ENCODE measurements at places on chromosomes 11 and 22.

- no peak for DNase-seq
These were observed 105.6 kb downstream of the PKNOX2 start for GRCh38 chr11:125270106-125270505.

GRCh38 chr11:118956094-118956846 lies at the start of gene UPK2:
Gene UPK2, plus strand, starts transcription at chr11:118956298. Its CDS starts 53 bp downstream, at chr11:118956351.
- DNase-seq: peak; percentile 75

DNA sequence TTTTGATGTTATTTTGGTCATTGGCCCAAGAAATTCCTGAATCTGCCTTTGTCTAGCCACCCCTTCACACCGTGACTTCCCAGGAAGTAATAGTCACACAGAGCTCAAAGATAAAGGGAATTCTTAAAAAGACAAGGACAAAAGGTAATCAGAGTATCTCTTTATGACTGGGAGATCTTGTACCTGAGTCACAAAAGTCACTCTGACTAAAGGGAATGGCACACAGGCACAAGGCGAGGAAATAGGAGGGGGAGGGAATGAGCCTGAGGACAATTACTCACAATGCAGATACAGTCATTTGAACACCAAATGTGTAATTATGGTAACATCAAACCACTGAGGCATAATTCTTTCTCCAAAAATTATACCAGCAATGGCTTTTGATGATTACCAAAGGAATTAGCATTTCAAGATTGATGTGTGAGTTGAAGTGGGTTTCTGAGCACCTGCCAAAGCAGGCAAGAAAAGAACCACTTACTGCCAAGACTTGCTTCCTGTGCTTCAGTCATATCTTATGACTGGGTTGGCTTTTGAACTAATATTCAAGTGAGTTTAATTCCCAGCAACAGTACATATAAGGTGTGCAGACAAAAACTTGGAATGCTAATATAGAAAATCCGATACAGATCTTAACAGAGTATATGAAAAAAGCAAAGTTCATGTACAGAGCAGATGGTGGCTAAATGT lies 856.4 kb downstream of the LRRC4C start:
- DNase-seq: no peak

DNA sequence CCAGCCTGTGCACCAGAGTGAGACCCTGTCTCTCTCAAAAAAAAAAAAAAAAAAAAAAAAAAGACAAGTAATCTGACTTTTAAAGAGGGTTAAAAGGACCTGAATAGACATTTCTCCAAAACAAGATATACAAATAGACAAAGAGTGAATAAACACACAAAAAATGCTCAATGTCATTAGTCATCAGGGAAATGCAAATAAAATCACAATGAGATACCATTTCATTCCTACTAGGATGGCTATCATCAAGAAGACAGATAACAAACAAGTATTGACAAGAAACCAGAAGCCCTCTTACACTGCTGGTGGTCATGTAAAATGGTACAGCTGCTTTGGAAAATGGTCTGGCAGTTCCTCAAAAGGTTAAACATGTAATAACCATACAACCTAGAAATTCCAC lies 4.1 kb downstream of the RIC3 start:
- no peak for DNase-seq

DNA sequence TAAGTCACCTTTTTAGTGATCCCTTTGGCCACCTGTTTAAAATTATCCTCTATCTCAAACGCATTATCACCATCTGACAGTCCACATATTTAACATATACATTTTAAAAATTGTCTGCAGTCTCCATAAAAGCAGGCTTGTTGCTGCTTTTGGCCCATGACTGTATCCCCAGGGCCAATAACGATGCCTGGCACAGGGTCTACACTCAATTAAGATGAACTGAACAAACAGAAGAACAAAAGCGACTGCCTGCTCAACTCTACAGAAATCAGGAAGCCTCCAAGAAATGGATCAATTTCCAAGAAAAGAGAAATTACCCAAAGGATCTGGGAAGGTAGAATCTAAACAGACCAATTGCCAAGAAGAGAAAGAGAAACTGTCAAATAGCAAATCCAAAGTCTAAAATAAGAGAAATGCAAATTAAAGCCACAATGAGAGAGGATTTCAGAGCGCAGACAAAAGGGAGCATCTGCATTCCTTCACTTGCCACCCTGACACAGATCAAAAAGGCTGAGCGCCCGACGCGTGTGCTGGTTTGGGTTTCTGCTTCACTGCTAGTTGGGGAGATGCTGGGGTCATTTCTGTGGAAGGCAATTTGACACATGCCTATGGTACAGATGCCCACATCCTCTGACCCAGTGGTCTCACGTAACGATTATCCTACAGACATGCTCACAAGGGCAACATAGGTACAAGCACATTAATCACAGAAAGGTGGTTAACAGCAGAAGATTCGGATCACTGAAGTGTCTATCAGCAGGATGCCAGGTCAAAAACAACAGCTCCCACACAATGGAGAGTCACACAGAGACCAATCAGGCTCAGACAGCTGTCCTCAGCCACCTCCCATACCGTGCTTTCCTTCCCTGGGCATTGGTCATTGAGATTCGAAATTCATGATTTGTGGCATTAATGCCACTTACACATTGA lies 55.9 kb downstream of the SHISAL1 start:
- no peak for DNase-seq

DNA sequence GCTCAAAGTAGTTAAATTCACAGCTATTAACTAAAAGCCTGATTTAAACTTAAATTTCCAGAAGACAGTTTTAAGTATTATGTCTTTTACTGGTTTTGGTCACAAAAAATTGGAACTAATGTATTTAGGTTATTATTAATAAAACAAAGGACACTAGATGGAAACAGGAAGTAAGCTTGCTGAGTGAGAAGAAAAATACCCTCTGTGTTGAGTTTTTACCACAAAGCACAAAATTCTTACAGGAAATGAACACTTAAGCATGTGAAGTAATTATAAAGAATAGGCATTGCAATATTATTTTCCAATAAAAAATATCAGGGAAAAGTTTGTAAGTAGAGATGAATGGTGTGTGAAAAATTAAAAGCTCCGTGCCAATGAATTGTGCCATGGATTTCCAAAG lies 46.3 kb downstream of the PIK3C2A start:
- no peak for DNase-seq

DNA sequence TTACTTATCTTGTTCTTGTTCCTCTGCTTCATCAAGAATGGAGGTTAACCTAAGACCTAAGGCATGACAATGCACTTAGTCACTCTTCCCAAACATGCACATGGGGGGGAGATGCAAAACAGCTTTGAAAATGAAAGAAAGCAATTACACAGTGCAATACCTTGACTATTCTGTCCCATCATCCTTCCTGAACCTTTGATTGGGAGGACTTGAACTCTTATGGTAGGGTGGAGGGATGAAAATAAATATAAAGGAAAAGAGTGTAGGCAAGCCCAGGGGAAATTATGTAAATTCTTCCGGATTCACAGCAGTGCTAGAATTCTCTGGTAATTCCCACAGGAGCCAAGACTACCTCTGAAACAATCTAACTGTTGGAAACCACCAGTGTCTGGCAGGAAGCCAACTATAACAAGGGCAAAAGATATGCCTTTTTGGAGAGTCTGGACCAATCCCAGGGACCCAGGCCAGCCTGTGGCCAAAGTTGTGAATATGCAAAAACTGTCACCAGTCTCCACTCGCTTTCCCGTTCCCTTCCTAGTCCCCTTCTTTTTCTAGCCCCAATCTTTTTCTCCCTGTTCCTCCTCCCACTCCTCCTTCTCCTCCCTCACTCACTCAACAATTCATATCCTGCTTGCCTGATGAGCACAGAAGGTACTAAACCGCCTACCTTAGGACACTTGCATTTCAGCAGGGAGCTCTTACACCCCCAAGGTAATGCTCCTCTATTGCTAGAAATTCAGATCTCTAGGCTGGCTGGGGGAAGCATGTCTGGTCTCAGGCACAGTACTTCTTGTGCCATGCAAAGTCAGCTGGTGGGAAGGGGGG lies 2.5 kb upstream of the RCN1 start:
- DNase-seq: no peak

- no peak for DNase-seq
These were observed 2.2 kb downstream of the C11orf24 start for GRCh38 chr11:68269414-68270081.

GRCh38 chr11:89660234-89660633 lies 49.9 kb upstream of the TRIM77 start:
- no peak for DNase-seq

- DNase-seq: no peak
These were observed 12.8 kb downstream of the FBXO7 start for GRCh38 chr22:32487461-32487860.

DNA sequence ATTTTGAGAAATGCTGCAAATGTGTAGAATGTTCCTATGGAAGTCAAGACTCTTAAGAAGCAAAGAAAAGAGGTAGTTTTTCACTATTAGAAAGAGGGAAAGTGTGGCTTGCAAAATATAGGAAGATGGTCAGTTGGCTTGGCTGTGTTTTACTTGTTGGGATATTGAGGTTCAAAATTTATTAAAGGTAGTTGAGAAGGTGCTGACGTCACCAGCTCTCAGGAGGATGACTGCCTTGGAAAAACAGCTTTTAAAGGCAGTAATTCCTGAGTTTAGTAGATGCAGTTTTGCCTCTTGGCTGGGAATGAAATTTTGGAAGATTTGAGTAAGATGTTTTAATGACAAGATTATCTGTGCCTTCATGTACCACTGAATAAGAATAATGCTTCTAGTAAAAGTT lies 336 bp downstream of the OR4D9 start:
- DNase-seq: no peak

- DNase-seq: no peak
These were observed 25.9 kb upstream of the SLC5A4 start for GRCh38 chr22:32281072-32281471.

- no peak for DNase-seq
These were observed at the start of gene TTLL12 for GRCh38 chr22:43186272-43187170. Gene TTLL12, minus strand, starts transcription at chr22:43187134. Its CDS starts 65 bp downstream, at chr22:43187069.

- DNase-seq: no peak
These were observed 53.4 kb downstream of the ARHGAP42 start for GRCh38 chr11:100740440-100740839.

- no peak for DNase-seq
These were observed 53.0 kb downstream of the SIK3 start for GRCh38 chr11:117045196-117045595.

DNA sequence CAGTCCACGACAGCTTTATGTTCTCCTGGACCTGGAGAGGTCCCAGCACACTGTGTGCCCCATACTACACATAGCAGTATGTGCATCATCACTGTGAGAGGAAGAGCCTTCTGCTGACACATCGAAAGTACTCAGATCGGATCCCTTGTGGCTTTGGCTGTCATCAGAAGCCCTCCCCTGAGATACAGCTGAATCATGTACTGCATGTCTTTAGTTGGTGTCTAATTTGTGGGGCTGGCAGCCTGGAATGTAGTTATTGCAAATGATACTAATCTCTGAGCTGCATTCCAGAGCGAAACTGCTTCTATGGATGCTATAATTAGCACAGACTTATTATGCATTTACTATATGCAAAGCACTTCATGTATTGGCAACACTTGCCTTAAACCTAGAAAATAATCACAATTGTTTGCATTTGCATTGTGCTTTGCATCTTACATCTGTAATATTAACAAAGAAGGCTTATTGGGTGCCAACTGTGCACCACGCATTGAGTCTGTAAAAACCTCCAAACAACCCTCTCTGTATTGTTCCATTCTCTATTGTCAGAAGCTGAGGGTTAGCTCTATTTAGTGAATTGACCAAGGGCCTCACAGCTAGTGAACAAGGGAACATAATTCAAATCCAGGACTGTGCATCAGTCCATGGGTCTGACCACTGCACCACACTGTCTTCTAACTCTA lies 89.2 kb upstream of the CRTAM start:
- DNase-seq: no peak

- no peak for DNase-seq
These were observed 628.8 kb upstream of the ANO5 start for GRCh38 chr11:21564095-21564494.

DNA sequence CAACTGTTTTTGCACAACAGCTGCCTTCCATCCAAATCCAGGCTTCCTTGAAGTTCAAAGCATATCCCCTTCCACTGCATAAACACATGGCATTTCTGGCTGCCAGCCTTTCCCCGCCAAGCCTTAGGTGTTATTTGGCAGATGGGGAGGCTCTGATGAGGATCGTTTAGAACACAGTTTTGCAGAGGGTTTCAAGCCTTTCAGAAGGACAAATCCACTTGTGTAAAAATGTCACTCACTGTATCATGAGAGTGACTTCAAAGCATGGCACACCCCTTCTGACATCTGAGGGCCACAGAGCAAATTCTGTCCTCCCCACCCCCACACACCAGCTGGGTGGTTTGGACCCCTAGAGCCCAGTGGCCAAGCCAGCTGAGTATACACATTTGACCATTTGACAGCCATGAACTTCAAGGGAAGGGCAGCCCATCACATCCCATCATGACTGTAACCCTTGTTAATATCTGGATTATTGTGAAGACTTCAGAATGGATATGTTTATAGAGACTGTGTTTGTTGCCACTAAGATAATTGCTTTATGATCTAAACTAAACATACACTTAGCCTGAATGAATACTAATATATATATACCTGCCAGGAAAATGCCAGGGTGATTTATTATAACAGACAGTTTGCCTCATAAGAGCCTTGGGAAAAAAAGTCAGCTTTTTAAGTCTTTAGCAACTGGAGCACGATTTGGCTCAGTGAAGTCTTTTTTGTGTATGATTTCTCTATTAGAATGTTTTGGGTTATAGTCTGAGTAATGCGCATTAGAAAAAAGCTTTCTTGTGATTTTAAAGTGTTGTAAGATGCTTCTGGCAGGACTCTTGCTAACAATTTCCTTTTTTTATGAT lies 31.9 kb downstream of the FBLN1 start:
- no peak for DNase-seq

DNA sequence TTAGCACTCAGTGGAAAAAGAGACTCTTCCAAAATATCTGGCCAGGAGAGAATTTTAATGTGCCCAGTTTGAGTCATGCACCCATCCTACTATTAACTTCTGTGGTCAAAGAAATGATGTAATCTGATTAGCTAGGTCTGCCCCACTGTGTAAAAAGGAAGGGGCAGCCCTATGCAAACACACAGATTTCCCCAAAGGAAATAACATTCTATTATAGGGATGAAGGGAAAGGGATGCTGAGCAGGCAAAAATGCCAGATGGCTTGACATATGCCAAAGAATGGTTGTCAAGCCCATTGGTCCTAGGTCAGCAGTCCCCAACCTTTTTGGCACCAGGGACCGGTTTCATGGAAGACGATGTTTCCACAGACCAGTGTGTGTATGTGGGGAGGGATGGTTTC lies 43.3 kb upstream of the PAK1 start:
- no peak for DNase-seq

GRCh38 chr11:58676563-58677135 lies 54.2 kb downstream of the CNTF start:
- DNase-seq: no peak
